Mesenchymal stem cell (in vitro differentiated cells and primary cell): ENCODE measurements at places on chromosomes 2 and 18.

- H3K4me1 ChIP-seq = peaks cover 2% of the 10 kb centered on the region
- no peaks in the 10 kb centered on the region for H3K27me3 ChIP-seq
- no peak overlapping the region for H3K4me3 ChIP-seq
- no peak overlapping the region for H3K27ac ChIP-seq
Observed at GRCh38 chr18:27202741-27203140, 17.6 kb upstream of the CHST9 start.

- no peaks in the 10 kb centered on the region for H3K27me3 ChIP-seq
- H3K4me3 ChIP-seq = no peak overlapping the region
- no peaks in the 10 kb centered on the region for H3K36me3 ChIP-seq
- DNase-seq = peak; percentile 55
- H3K4me1 ChIP-seq = no peaks in the 10 kb centered on the region
Observed at GRCh38 chr2:126356631-126357030, 299.3 kb upstream of the GYPC start.

GRCh38 chr18:24197412-24197811 is 58.5 kb downstream of the CABYR start:
- H3K27ac ChIP-seq = no peak overlapping the region
- H3K4me3 ChIP-seq = no peak overlapping the region
- peaks cover 18% of the 10 kb centered on the region for H3K36me3 ChIP-seq
- peaks cover 6% of the 10 kb centered on the region for H3K4me1 ChIP-seq
- H3K27me3 ChIP-seq = no peaks in the 10 kb centered on the region

- H3K4me1 ChIP-seq = no peaks in the 10 kb centered on the region
- H3K36me3 ChIP-seq = no peaks in the 10 kb centered on the region
- no peak overlapping the region for H3K4me3 ChIP-seq
- peaks cover 16% of the 10 kb centered on the region for H3K27me3 ChIP-seq
Observed at GRCh38 chr2:198314559-198315153, 510.3 kb downstream of the PLCL1 start.

GRCh38 chr18:36249392-36249791 is 48.1 kb upstream of the FHOD3 start:
- H3K4me1 ChIP-seq = peaks cover 5% of the 10 kb centered on the region
- no peak for DNase-seq
- H3K36me3 ChIP-seq = peaks cover 29% of the 10 kb centered on the region
- no peak overlapping the region for H3K27ac ChIP-seq

DNA sequence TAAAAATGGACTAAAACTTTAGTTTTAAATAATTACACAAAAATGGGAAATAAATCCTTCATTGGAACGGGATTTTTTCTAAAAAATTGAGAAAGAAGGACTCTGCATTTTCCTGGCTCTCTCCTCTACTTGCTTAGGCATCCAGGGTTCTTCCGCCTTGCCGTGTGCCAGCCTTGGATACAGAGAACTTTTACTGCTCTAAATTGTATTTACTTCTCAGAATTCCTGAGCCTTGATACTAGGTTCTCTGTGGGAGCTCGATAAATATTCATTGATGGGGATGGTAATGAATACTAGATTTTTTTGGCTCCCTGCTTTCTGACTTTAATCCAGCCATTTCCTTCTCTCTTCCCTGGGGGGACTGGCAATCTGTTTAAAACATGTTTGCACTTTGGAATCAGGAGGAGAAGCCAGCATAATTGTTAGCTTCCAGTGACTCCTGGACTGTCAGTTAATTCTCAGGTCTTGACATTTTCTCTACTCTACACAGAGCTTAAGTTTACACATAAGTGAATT is 746.1 kb upstream of the LRRTM1 start:
- H3K27me3 ChIP-seq = no peaks in the 10 kb centered on the region
- H3K27ac ChIP-seq = no peak overlapping the region
- H3K4me3 ChIP-seq = no peak overlapping the region

- DNase-seq = no peak
- no peaks in the 10 kb centered on the region for H3K36me3 ChIP-seq
- H3K27me3 ChIP-seq = no peaks in the 10 kb centered on the region
- no peak overlapping the region for H3K27ac ChIP-seq
- no peaks in the 10 kb centered on the region for H3K4me1 ChIP-seq
Observed at GRCh38 chr2:186835628-186836027, 13.3 kb downstream of the ZSWIM2 start.

GRCh38 chr2:176768185-176768584 is 444.4 kb upstream of the HNRNPA3 start:
- no peaks in the 10 kb centered on the region for H3K27me3 ChIP-seq
- H3K4me1 ChIP-seq = no peaks in the 10 kb centered on the region
- DNase-seq = no peak
- no peaks in the 10 kb centered on the region for H3K36me3 ChIP-seq

- peaks cover 3% of the 10 kb centered on the region for H3K36me3 ChIP-seq
- no peak for DNase-seq
- H3K27me3 ChIP-seq = no peaks in the 10 kb centered on the region
- no peak overlapping the region for H3K4me3 ChIP-seq
Observed at GRCh38 chr18:47118981-47119380, 31.3 kb downstream of the HDHD2 start.

DNA sequence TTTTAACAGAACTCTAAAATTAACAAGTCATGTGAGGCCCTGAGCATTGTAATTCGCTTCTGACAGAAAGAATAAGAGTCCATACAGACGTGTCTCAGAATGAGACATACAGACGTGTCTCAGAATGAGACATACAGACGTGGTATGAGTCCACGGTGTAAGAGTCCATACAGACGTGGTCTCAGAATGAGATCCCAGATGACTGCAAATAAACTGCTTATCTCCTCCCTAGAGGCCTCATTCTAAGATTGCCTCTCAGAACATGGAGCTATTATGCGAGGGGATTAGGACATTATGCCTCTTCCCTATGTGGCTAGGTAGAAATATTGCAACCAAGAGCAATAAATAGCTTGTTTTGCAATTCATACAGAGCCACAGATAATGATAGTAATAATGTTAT is 63.9 kb downstream of the NEB start:
- no peaks in the 10 kb centered on the region for H3K4me1 ChIP-seq
- no peak overlapping the region for H3K27ac ChIP-seq
- H3K4me3 ChIP-seq = no peak overlapping the region
- no peak for DNase-seq
- no peaks in the 10 kb centered on the region for H3K27me3 ChIP-seq

DNA sequence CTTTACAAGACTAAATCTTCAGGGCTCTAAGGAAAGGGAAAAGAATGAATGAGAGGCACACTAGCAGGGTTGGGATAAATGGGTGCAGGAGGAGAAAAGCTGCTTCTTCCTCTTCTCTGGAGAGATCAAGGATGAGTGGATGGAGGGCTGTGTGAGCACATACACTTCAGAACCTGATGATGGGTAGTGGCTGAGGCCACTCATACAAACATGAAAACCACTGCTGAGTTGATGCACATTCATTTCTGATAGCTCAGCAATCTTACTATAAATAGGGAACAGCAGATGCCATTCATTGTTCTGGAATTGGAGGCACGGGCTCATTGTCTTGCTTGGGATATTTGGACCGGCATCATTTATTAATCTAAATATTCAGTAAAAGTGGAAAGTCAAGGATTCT is 152.4 kb upstream of the KCTD1 start:
- H3K4me3 ChIP-seq = no peak overlapping the region
- H3K27me3 ChIP-seq = no peaks in the 10 kb centered on the region
- DNase-seq = no peak
- no peaks in the 10 kb centered on the region for H3K4me1 ChIP-seq
- H3K36me3 ChIP-seq = no peaks in the 10 kb centered on the region

DNA sequence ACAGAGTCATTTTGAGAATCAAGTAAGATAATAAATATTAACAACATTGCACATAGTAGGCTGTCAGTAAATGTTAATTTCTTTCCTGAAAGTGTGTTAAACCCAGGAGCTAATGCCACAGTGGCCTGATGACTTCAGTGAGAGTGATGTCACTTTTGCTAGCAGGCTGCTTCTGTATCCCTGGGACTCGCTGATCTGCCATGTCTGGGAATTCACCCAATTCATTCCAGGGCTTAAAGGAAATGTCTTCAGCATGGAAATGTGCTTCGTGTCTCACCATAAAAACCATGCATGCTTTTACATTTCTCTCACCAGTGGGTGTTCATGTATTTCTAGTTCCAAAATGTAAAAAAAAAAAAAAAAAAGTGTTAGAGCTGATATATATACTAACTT is 56.8 kb upstream of the MAPRE3 start:
- no peak overlapping the region for H3K27ac ChIP-seq
- H3K4me1 ChIP-seq = no peaks in the 10 kb centered on the region
- H3K27me3 ChIP-seq = peaks cover 70% of the 10 kb centered on the region

- no peak for DNase-seq
- no peak overlapping the region for H3K4me3 ChIP-seq
- H3K27me3 ChIP-seq = no peaks in the 10 kb centered on the region
- H3K36me3 ChIP-seq = no peaks in the 10 kb centered on the region
- H3K27ac ChIP-seq = no peak overlapping the region
- H3K4me1 ChIP-seq = no peaks in the 10 kb centered on the region
Observed at GRCh38 chr2:149100739-149101699, 62.5 kb downstream of the LYPD6B start.

GRCh38 chr2:240920783-240921231 is 14.7 kb downstream of the CROCC2 start:
- DNase-seq = no peak
- no peaks in the 10 kb centered on the region for H3K36me3 ChIP-seq

DNA sequence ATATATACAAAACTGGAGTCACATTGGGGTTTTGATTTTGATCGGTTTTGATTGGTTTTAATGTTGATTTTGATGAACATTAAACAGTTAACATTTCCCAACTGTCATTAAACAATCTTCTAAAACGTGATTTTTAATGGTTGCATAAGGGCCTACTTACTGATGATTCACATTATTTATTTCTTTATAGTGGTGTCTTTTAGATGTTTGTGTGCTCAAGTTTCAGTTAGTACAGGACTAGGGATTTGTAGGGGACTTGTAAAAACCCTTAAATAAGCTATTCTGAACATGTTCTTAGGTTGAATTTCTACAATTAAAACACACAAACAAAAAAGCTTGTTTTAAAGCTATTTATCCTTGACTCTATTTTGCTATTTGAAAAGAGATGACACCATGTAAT is 61.6 kb downstream of the TTC21B start:
- no peak overlapping the region for H3K4me3 ChIP-seq
- peaks cover 3% of the 10 kb centered on the region for H3K36me3 ChIP-seq
- H3K4me1 ChIP-seq = no peaks in the 10 kb centered on the region
- no peak overlapping the region for H3K27ac ChIP-seq
- DNase-seq = no peak

DNA sequence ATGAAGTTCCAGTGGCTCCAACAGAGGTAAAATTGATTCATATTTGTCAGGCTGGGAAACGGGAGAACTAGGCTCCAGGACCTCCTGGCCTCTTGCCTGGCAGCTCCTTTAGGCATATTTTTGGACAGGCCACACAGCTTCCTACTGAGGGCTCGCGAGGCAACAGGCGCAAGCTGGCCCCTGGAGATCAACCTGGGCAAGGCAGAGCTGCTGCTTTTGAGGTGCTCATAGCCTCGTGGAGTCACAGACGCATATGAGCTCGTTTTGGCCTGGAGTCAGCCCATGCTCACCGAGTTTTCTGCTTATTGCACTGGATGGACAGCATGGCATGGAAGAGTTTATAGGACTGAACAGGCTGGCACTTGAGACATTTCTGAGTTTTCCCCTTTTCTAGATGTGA is 97.7 kb downstream of the CAPN13 start:
- no peak for DNase-seq
- no peaks in the 10 kb centered on the region for H3K36me3 ChIP-seq
- no peak overlapping the region for H3K4me3 ChIP-seq
- H3K27me3 ChIP-seq = peaks cover 3% of the 10 kb centered on the region

- no peak overlapping the region for H3K4me3 ChIP-seq
- no peak for DNase-seq
- H3K27ac ChIP-seq = no peak overlapping the region
- H3K27me3 ChIP-seq = peaks cover 4% of the 10 kb centered on the region
Observed at GRCh38 chr18:54506516-54507261, 84.4 kb upstream of the DYNAP start.

DNA sequence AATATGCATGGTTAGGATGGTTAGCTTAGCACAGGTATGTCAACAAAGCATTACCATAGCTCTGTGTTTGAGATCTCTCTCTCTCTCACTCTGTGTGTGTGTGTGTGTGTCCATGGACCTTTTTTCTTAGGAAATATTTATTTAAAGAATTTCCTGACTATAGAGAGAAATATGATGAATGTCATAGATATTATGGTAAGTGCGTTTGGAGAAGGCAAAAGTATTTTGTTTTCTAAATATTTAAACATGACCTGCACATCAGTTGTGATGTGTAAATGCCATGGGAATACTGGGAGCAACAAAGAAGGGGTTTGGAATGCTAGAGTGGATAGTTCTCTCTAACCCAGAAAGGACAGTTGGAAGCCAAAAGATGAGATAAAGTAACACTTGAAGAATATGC is 3.9 kb upstream of the TMEM178A start:
- H3K27ac ChIP-seq = no peak overlapping the region
- no peaks in the 10 kb centered on the region for H3K36me3 ChIP-seq
- peaks cover 13% of the 10 kb centered on the region for H3K4me1 ChIP-seq
- H3K27me3 ChIP-seq = peaks cover 21% of the 10 kb centered on the region

DNA sequence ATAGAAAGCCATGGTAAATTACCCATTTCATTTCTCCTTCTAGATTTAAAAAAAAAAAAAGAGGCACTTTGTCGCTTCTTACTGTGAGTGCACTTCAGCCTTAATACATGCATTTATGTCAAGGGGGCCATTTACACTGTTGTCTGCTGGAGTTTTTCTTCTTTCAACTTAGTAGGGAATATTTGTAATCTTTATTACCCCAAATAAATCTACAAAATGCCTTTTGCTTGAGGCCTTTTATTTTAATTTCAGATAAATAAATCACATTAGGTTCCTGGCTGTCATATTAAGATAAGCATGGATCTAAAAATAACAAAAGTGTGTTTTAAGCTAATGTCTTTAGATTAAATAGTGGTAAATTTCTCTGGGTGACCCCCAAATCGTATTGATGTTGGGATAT is 276.0 kb downstream of the NCKAP5 start:
- no peaks in the 10 kb centered on the region for H3K27me3 ChIP-seq
- H3K27ac ChIP-seq = no peak overlapping the region
- H3K36me3 ChIP-seq = no peaks in the 10 kb centered on the region
- H3K4me3 ChIP-seq = no peak overlapping the region

DNA sequence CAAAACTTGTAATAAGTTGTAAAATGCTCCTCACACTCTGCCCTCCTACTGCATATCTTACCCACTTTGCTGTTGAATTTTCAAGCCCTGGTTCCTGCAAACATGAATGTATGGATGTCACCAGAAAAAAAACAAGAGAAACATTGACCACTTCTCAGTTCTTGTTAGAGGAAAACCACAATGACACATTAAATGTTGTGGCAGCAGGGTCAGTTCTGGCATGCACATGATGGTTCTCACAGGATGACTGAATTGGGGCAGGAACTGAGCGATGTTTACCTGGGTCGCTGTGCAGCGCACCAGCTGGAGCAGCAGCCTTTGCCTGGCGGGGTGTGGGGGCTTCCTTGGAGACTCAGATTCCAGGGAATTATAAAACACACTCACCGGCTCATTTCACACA is 14.0 kb upstream of the PRKCE start:
- peaks cover 3% of the 10 kb centered on the region for H3K4me1 ChIP-seq
- DNase-seq = peak; percentile 59
- no peaks in the 10 kb centered on the region for H3K36me3 ChIP-seq
- no peak overlapping the region for H3K27ac ChIP-seq
- no peak overlapping the region for H3K4me3 ChIP-seq
